ENCODE measurements at places on chromosomes 12 and 14. TPM values are rescaled to one million over a fixed set of nuclear protein-coding genes. Genes with fewer than 3 reads are reported as not detected.

TSPAN11 gene
- 6.2 TPM for total RNA-seq

LMO3 gene
- 0.89 TPM for total RNA-seq

SYNE3 gene
- 10.5 TPM for total RNA-seq

CLIP1 gene
- 102 TPM for total RNA-seq

DAD1 gene
- 259 TPM for total RNA-seq

C14orf39 gene
- total RNA-seq = not detected

LRTM2 gene
- total RNA-seq = not detected

RDH16 gene
- total RNA-seq = 0.55 TPM

CDKN3 gene
- 3.5 TPM for total RNA-seq

- no peaks in the 10 kb centered on the region for H3K4me1 ChIP-seq
- no peaks in the 10 kb centered on the region for H3K36me3 ChIP-seq
- H3K27ac ChIP-seq = no peak overlapping the region
- no peak overlapping the region for H3K4me3 ChIP-seq
- H3K27me3 ChIP-seq = no peaks in the 10 kb centered on the region
Measured at GRCh38 chr12:12323591-12323990, 26.5 kb downstream of the MANSC1 start.

- no peaks in the 10 kb centered on the region for H3K36me3 ChIP-seq
- no peaks in the 10 kb centered on the region for H3K4me1 ChIP-seq
Measured at GRCh38 chr14:70425354-70425753, 8.5 kb upstream of the SYNJ2BP start.

DNA sequence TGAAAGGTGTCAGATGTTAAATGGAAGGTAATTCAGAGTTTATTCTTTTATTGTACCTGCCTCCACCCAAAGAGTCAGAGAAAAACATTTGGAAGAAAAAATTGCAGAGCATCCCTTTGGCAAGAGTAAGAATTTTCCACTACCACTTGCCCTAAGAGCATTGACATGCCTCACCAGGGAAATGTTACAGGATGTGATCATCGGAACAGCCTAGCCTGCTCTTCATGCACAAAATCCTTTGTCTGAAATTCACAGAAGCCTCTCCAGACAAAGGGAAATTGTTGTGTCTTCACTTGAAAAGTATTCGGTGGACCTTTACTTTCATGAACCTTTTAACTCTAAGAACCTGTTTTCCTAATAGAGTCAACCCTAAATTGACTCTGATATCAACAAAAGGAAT lies 36.9 kb downstream of the ATP2A2 start:
- H3K4me3 ChIP-seq = no peak overlapping the region
- no peak overlapping the region for H3K27ac ChIP-seq
- no peaks in the 10 kb centered on the region for H3K27me3 ChIP-seq
- peaks cover 12% of the 10 kb centered on the region for H3K4me1 ChIP-seq
- peak; percentile 53 for DNase-seq
- no peaks in the 10 kb centered on the region for H3K36me3 ChIP-seq

GRCh38 chr14:79278286-79278797 lies 933.0 kb downstream of the DIO2 start:
- H3K27me3 ChIP-seq = peaks cover 18% of the 10 kb centered on the region
- no peak overlapping the region for H3K4me3 ChIP-seq
- no peak for DNase-seq
- H3K36me3 ChIP-seq = no peaks in the 10 kb centered on the region
- no peak overlapping the region for H3K27ac ChIP-seq

GRCh38 chr14:53126731-53127130 lies 26.4 kb downstream of the DDHD1 start:
- DNase-seq = no peak
- no peak overlapping the region for H3K4me3 ChIP-seq
- no peak overlapping the region for H3K27ac ChIP-seq
- no peaks in the 10 kb centered on the region for H3K4me1 ChIP-seq
- H3K36me3 ChIP-seq = no peaks in the 10 kb centered on the region

DNA sequence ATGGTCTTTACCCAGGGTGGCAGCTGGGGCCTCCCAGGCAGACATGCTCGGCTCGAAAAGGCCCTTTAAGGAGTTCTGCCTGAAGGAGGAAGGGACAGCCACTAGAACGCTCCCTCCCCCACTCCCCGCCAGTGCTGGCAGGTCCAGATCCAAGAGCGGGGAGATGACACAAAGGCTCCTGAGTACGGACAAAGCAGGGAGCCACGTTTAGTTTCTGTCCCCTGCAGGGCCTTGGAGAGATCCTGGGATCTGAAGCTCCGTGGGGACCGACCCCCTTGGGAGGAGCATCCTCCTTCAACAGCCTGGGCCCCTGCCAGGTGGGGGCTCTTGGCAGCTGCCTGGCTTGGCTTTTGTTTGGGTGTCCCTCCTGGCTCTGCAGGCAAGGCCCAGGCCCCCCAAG lies 89.7 kb downstream of the ESRRB start:
- no peaks in the 10 kb centered on the region for H3K36me3 ChIP-seq
- DNase-seq = no peak
- H3K27me3 ChIP-seq = peaks cover 4% of the 10 kb centered on the region
- no peak overlapping the region for H3K27ac ChIP-seq
- H3K4me3 ChIP-seq = no peak overlapping the region

DNA sequence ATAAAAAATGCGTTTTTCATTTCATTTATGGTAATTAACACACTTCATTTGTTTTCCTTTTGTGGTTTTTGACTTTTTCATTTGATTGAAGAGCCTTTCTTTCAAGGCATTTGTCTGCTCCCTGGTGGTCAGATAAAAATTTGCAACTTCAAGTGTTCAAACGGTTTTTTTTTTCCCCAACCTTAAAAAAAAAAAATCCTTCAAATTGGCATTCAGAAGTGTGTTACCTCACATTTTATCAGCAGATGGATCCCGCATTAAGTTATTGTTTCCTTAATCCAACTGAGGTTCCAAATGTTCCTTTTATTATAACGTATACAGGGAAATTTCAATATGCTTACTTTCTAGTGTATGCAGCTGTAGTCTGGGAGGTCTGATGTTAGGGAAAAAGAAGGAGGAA lies 47.2 kb downstream of the MYF5 start:
- no peaks in the 10 kb centered on the region for H3K27me3 ChIP-seq
- no peak for DNase-seq
- H3K27ac ChIP-seq = no peak overlapping the region
- no peaks in the 10 kb centered on the region for H3K4me1 ChIP-seq

- no peak overlapping the region for H3K4me3 ChIP-seq
- H3K27ac ChIP-seq = no peak overlapping the region
- H3K27me3 ChIP-seq = peaks cover 5% of the 10 kb centered on the region
- no peaks in the 10 kb centered on the region for H3K36me3 ChIP-seq
- H3K4me1 ChIP-seq = no peaks in the 10 kb centered on the region
Measured at GRCh38 chr12:107330831-107331431, 237.6 kb upstream of the CRY1 start.

- H3K4me1 ChIP-seq = no peaks in the 10 kb centered on the region
- H3K4me3 ChIP-seq = no peak overlapping the region
- peak; percentile 36 for DNase-seq
- H3K27me3 ChIP-seq = no peaks in the 10 kb centered on the region
- no peaks in the 10 kb centered on the region for H3K36me3 ChIP-seq
Measured at GRCh38 chr12:108340037-108340436, 926 bp upstream of the CMKLR1 start.

GRCh38 chr14:71122866-71123565 lies 215.8 kb downstream of the PCNX1 start:
- no peak overlapping the region for H3K4me3 ChIP-seq
- peaks cover 29% of the 10 kb centered on the region for H3K4me1 ChIP-seq
- DNase-seq = no peak
- no peaks in the 10 kb centered on the region for H3K27me3 ChIP-seq
- H3K27ac ChIP-seq = peak overlapping the region; percentile 15

DNA sequence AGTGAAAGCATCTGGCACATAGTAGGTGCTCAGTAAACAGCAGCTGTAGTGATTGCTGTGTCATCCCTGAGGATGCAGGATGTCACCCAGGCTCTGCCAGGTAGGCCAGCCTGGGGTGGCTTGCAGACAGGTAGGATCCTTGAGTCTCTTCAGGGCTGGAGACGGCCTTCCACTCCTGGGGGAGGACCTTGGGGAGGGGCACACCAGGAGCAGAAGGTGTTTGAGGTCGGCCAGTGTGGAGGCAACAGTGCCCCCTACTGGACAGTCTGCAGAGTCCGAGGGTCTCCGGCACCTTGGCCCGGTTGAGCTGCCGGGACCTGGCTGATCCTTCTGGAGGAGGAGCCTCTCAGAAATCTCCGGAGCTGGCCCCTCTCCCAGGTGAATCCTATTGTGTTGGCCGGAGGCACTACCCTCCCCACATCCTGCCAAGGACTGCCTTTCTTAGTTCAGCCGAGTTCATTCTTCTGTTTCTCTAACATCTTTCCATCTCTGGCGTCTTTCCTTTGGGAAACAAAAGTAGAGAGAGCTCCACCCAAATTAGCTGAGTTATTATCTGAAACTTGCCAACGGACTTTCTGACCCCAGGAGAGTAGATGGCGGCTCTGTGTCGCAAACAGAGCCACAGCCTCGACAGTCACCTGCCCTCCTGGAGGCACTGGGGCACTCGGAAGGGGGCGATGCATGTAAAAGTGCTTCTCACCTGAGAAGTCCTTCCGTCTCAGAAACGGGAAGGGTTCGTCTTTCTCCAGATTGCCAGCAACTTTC lies 41.8 kb upstream of the CLMN start:
- no peak overlapping the region for H3K4me3 ChIP-seq
- DNase-seq = peak; percentile 25
- H3K27me3 ChIP-seq = peaks cover 10% of the 10 kb centered on the region
- no peaks in the 10 kb centered on the region for H3K36me3 ChIP-seq
- no peaks in the 10 kb centered on the region for H3K4me1 ChIP-seq

DNA sequence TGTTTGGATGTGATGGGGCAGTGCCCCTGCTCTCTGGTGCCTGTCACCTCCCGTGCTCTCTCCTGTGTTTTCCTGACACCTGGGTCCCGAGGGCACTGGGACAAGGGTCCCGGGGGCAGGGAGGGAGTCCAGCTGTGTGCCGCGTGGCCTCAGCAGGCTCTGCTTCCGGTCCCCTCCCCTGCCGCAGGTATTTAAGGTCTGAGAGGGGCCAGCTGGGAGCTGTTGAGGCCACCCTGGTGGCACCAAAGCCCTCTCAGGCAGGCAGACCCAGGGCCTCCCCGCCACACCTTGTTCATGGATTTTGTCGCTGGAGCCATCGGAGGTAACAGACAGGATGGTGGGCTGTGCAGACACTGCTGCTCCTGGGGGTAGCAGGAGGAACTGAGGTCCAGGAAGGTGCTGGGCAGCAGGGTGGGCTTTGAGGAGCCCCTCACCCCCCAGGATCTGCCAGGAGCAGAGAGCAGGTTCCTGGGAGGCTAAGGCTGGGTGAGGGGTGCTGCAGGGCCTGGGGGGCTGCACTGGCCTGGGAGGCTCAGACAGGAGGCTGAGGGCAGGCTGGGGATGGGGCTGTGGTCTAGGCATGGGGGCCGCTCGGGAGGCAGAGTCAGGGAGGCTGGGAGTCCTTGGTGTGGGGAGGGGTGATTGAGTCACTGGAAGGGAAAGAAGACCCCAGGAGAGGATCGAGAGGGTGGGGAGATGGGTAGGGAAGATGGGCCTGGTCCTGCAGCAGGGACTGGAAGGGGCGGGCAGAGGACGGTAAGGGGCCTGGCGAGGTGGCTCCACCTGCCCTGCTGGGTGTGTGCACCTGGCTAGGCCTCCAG lies at the start of gene SLC25A47:
SLC25A47 (plus strand) TSS at position 219 of the 821 bp plus-strand sequence; CDS start at position 295, 76 bp downstream.
- no peak within 1 kb of the TSS for H3K4me3 ChIP-seq
- no peaks in the 10 kb centered on the region for H3K36me3 ChIP-seq
- no peaks in the 10 kb centered on the region for H3K27me3 ChIP-seq
- no peak within 1 kb of the TSS for H3K27ac ChIP-seq
- DNase-seq = no peak
- H3K4me1 ChIP-seq = no peaks in the 10 kb centered on the region

- no peaks in the 10 kb centered on the region for H3K36me3 ChIP-seq
- H3K4me1 ChIP-seq = no peaks in the 10 kb centered on the region
- H3K4me3 ChIP-seq = no peak overlapping the region
- H3K27me3 ChIP-seq = no peaks in the 10 kb centered on the region
- H3K27ac ChIP-seq = no peak overlapping the region
Measured at GRCh38 chr14:105436891-105437722, 17.5 kb downstream of the MTA1 start.

DNA sequence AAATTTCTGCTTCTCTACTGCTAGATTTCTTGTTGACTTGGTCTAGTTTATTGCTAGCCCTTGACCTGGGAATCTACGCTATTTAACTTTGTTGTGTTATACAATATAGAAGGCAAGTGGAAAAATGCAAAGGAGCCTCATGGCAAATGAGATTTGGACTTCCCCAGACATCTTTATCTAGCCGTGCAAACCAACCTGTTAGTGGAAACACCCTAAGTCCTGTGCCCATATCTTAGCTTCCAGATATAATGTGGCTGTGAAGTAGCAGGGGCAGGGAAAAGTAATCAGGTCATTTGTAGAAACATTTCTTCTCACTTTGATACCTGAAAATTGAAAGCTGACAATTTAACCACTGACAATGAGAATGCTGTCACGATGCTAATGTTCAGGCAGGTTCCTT lies 90.7 kb upstream of the ATP2B1 start:
- H3K27me3 ChIP-seq = no peaks in the 10 kb centered on the region
- H3K27ac ChIP-seq = no peak overlapping the region
- no peaks in the 10 kb centered on the region for H3K36me3 ChIP-seq
- H3K4me3 ChIP-seq = no peak overlapping the region
- H3K4me1 ChIP-seq = no peaks in the 10 kb centered on the region

DNA sequence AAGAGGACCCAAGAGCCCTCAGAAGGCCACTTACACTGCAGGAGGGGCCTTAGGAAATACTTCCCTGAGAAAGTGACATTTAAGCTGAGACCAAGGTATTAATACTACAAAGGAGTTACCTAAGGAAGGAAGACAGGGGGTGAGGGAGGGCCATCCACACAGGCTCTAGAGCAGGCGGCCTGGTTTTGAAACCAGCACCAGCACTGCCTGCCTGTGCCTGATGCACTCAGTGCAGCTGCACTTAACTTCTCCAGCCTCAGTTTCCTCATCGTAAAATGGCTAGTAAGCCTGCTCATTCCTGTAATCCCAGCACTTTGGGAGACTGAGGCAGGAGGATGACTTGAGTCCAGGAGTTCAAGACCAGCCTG lies 45.5 kb upstream of the PLEKHG6 start:
- no peaks in the 10 kb centered on the region for H3K36me3 ChIP-seq
- no peaks in the 10 kb centered on the region for H3K27me3 ChIP-seq
- no peak for DNase-seq
- no peak overlapping the region for H3K27ac ChIP-seq

DNA sequence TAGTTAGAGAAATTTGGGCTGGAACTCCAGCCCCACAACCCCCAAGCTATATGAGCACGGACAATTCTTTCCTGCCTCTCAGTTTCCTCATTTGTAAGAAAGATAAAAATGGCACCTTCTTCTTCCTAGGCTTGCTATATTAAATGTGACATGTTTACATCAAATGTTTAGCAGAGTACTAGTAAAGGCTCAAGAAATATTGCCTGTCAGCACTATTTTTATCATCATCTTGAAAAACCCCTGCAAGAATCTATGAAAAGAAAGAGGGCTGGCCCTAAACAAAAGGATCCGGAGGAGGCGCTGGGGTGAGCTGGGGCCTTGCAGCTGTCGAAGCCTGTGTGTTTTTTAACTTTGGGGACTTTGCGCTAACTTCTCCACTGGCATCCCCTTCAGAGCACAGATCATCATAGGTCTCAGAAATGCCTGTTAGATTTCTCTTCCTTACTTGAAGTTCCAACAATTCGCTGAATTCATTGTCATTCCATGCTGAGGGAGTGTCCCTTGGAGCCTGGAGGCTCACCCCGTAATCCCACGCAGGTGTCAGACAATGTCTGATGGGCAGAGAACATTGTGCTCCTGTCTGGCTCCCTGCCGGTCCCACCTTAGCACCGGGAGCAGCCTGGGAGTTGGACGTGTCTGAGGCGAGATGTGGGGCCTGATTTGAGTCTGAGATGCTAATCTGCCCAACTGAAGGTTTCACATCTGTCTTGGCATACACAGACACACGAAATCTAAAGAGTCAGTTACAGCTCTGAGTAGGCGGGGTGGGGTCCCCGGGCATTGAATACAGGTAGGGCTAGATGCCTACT lies 206.8 kb downstream of the NUAK1 start:
- H3K36me3 ChIP-seq = no peaks in the 10 kb centered on the region
- H3K4me1 ChIP-seq = no peaks in the 10 kb centered on the region
- no peak overlapping the region for H3K27ac ChIP-seq
- no peaks in the 10 kb centered on the region for H3K27me3 ChIP-seq
- no peak for DNase-seq
